Stimulated activated CD8-positive, alpha-beta memory T cell treated with anti-CD3 and anti-CD28 coated beads, Interleukin-2, amount 100 ng/mL, for 1 hour (primary cell): ENCODE measurements at places on chromosomes 6 and 20.

DNA sequence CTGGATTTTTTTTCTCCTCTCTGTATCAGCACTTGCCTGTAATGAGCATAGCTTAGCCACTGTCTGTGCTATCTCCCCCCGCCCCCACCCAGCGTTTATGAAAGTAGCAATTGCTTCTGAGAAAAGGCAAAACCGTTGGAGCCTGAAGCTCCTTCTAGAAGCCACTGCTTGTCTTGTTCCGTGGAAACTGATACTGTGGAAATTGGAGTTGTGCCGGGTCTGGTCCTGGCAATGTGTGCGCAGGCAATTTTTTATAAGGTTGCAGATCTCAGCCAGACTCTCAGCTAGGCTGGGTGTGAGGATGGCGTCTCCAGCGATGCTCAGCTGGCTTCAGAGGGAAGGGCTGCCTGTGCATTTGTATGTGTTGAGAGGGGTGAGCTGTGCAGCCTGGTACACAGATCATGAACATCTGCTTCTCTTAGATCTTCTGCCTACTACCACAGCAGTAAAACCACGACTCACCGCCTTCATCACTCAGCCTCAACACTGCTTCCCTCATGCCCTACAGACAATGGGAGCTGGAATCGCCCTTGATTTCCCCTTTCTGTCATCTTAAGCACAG lies 72.4 kb upstream of the GTSF1L start:
- DNase-seq: no peak

- no peak for DNase-seq
These were observed 1.2 kb downstream of the ARFGAP1 start for GRCh38 chr20:63273635-63274380.

DNA sequence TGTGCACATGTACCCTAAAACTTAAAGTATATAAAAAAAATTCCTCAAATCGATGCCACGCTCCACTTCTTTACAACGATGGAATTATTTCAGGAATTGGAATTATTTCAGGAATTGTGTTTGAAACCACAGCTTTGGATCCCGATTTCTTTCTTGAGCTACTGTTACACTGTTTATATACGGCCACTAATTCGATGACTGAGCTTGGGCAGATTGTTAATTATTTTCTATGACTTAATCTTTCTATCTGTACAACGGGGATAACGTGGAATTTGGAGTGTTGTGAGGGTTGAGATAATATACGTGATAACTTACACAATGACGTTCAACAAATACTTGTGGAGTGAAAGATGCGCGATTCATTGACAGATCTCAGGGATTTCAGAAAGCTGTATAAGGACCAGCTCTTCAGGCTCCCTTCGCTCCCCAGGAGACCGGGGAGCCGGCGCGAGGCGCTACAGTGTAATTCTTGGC lies 171.3 kb downstream of the SLC16A10 start:
- DNase-seq: no peak

- DNase-seq: no peak
These were observed 67.2 kb downstream of the UTRN start for GRCh38 chr6:144352331-144352730.

DNA sequence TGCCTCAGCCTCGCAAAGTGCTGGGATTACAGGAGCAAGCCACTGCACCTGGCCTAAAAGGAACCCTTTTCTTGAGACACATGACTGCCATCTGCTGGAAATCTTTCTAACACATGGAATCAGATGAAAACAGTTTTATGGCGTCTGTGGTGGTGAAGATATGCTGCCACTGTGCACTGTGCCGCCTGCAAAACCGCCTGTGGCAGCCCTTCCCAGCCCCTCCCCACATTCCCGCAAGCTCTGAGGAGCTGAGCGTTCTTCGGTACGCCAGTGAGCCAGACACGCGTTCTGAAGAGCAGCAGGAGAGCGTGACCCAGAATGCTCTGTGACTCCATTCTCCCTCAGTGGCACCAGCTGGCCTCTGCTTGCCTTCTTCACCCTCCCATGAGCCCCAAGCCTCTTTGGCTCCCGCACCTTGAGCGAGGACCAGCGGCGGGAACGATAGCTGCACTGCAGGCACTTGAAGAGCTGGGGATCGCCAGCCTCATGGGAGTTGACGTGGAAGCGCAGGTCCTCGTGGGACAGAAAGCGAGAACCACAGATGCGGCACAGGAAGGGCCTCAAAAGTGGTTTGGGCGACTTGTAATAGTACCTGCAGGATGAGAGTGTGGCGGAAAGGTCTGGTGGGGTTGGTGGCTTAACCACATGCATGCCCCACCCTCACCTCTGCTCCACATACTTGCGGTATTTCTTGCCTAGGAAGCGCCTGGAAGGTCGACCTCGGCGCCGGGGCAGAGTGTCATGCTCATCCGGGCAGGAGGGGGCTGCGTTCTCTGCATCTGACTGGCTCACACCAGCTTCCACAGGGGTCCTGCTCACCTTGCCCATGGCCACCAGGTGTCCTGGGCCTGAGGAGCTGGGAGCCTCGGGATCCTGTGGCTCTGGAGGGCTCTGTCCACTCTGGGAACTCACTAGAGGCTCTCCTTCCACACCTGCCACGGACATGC lies 8.7 kb downstream of the ZNF335 start:
- DNase-seq: no peak
